ENCODE measurements at places on chromosomes 4 and X.

DNA sequence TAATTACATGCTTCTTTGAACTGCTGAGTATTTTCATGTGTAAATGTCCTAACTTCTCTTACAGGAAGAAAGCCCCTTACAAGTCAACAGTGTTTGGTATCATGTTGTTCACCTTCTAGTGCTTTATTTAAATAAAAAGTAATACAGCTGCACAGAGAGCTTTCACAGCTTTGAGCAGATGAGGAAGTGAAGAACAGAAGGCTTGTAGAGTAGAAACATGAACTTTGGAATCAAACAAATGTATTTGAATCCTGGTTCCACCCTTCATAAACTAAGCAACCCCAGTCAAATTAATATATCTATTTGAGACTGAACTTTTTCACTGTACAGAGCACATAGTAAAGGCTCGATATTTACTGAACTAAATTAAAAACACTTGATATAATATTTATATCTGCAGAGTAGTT lies 120.5 kb downstream of the CAMK2D start:
- no peak for DNase-seq

DNA sequence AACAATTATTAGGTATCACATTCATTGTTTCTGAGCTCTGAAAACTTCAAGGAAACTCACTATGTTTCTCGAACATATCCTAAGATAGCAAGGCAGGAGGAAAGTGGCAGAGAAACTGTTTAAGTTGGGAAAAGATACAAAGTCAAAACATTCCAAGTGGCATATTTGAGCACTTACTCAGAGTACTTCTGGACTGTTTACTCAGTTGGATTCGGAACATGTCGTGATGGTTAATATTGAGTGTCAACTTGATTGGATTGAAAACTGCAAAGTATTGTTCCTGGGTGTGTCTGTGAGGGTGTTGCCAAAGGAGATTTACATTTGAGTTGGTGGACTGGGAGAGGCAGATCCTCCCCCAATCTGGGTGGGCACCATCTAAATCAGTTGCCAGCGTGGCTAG lies 298.3 kb downstream of the IL1RAPL2 start:
- no peak for DNase-seq

GRCh38 chr4:159103384-159103990 lies 608 bp downstream of the RAPGEF2 start:
- DNase-seq, result peak; percentile 38

GRCh38 chrX:110168585-110168984 lies 149.3 kb downstream of the AMMECR1 start:
- no peak for DNase-seq

GRCh38 chr4:70754470-70754869 lies 32.7 kb downstream of the RUFY3 start:
- DNase-seq, result no peak
